ENCODE measurements at places on chromosomes 16 and 17.

DNA sequence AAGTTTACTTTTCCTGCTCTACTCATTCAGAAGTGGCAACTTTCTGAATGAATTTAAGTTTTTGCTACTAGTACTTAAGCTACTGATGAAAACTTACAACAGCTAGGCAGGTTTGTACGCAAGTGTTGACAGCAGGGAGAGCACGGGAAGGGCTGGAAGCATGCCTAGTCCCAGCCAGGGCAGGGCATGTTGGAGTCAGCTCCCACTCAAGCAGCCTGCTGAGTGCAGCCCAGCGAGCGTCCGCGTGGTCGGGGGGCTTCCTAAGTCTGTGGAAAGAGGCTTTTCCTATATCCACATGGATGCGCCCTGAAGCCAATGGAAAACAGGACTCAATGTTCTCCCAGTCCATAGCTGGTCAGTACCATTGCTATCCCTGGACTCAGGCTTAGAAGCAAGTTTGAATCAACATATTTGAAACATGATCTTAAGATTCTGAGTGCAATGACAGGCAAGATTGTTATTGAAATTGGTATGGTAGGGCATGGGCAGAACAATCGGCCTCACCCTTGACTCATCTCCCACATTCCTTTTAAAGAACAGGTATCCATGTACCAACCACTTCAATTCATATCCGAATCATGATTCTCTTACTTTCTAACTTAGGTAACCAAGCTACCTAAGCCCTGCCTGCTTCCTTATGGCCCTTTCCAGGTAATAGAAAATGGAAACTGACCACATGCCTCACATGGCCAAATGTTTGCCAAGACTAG, 22.5 kb downstream of the CYB5D2 start:
- no peak for DNase-seq

DNA sequence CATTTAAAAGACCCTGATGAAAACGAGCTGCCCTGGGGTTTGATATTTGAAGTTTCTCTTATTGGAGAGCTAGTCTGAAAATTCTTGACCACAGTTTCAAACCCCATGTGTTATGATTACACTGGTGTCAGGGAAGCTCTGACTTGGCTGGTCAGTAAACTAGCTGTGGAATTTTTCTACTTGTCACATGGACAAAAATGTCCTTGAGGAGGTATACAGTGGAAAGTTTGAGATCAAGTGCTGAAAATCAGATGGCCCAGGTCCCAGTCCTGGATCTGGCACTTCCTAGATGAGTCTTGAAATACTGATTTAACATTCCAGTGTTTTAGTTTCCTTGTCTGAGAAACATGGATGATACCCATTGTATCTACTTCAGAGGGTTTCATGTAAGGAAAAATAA, 30.7 kb upstream of the SOX9 start:
- no peak for DNase-seq

DNA sequence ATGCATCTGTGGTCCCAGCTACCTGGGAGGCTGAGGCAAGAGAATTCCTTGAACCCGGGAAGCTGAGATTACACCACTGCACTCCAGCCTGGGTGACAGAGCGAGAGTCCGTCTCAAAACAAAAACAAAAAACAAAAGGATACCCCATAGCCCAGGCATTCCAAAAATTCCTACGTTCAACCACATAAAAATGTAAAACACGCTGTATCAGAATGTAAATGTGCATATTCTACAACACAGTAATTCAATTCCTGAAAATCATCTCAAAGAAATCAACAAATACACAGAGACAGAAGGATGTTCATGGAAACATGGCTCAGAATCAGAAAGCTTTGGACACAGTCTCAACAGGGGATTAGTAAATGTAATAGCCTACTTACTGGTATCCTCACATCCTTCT, 33.0 kb downstream of the COG7 start:
- no peak for DNase-seq

GRCh38 chr16:9197957-9198661, 106.7 kb downstream of the HAPSTR1 start:
- DNase-seq, result no peak

DNA sequence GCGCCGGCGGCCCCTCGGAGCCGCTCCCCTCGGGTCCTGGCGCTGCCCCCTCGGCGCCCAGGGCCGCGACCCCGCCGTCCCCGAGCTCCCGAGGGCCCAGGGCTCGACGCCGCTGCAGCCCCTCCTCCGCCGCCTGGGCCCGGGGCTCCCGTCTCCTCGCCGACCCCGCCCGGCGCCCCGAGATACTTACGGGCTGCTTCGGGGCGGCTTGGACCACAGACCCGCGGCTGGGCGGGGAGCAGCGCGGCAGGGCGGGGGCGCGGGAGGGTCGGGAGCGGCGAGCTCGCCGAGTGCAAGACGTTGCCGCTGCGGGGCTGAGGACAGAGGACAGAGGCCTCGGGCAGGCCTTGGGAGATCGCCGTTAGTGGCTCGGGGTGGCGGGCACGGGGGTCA, 290 bp downstream of the TOB1 start:
- DNase-seq, result no peak

- no peak for DNase-seq
Observed at GRCh38 chr17:2214047-2214928, 89.3 kb downstream of the SMG6 start.

DNA sequence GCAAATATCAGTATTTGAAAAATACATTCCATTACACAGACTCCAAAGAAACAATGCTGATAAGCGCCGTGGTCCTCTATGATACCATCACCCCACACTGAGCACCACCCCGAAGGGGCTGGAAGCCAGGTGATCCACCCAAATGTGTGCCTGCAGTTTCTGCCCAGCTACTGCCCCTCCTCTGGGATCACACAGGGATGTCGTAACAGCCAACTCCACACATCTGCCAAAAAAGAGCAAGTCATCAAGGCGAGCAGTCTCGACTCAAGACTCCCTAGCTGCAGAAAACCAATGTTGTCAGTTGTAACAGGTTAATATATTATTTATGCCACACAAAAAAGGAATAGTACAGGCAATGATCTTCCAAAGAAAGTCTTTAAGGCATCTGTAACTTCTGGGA, 21.0 kb downstream of the CYB5D2 start:
- no peak for DNase-seq

DNA sequence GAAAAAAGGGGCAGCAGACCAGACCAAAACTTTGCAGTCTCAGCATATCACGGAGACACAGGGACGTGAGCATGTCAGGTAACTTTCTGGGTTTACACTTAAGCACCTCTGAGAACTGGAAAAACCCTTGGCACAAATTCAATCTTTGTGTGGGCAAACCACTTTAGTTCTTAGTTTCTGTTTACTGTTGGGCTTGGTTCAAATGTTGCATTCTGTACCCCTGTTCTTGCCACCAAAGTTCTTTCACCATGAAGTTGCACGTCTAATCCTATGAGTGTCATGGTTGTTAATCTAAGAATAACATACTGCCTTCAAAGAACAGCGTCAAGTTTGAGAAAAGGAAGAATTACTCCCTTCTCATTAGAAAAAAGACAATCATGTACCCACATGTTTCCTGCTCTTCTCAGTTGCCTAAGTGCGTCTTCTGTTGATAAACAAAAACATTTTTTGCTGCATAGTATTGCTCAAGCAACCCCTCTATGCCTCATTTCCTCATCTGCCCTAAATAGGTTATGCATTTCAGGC, 11.6 kb downstream of the KRT33A start:
- DNase-seq, result no peak

DNA sequence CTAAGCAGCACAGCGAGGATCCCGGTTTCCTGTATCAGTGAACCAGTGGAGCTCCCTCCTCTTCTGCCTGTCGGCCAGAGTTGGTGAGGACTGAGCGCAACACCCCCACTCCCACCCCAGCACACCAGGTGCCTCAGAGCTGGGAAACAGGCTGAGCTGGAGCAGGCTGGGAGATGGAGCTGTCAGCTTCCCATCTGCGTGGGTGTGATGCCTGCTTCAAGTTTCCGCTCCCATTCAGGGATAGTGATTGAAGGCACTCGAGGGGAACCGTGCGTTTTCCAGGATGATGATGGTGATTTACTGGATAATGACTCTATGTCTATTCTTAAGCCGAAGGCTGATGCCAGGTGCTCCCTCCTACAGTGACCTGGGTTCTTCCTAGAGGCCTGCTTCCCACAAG, 144.5 kb downstream of the TMEM132E start:
- DNase-seq, result no peak

- DNase-seq, result no peak
Observed at GRCh38 chr16:30805370-30806169, 18.6 kb upstream of the ZNF629 start.

DNA sequence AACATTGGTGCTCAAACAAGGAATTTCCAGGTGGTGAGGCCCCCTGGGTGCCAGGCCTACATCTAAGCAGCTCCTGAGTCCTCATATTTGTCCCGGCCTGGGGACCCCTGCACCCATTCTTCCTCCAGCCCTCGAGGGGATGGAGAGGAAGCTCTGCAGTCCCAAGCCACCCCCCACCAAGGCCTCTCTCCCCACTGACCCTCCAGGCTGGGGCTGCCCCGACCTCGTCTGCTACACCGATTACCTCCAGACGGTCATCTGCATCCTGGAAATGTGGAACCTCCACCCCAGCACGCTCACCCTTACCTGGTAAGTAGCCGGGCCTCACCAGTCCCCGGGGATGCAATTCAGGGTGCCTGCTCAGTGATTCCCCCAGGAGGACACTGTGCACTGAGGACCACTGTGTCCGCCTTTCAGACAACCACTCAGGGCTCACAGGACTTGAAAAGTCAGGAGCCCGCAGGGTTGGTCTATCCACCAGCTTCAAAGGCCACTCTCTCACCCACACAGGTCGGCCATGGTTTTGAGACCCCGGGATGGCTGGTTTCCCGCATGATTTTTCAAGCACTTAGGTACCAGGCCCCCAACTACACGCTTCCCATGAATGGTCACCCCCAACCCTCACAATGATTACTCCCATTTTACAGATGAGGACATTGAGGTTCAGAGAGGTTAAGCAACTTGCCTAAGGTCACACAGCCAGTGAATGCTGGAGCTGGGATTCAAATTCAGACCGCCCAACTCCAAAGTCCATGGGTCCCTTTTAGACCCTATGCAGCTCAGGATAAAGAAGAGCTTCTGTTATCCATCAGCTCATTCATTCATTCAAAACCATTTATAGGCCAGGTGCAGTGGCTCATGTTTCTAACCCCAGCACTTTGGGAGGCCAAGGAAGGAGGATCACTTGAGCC, 32.4 kb downstream of the IL21R start:
- no peak for DNase-seq

- DNase-seq, result no peak
Observed at GRCh38 chr17:74218436-74218835, 5.1 kb downstream of the TTYH2 start.

DNA sequence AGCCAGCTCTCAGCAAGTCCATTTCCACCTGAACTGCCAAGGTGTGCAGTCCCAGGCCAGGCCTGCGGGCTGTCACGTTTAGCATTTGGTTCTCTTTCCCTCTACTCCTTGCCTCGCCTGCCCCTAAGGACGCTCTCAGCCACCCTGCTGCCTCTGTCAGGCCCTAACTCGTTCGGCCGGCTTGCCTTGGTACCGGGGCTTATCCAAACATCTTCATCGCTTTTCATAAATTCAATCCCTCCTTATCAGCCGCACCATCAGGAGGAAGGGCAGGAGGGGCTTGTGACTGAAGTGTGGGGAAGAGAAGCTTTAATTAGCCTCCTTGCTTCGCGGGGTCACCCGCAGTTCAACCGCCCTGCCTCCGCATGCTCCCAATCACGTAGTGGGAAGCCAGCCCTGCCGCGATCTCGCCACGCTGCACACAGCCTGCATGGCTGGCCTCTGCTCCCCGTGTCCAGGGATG, 231.1 kb downstream of the SOX9 start:
- DNase-seq, result no peak

GRCh38 chr16:88527186-88527936, 42.8 kb upstream of the ZC3H18 start:
- DNase-seq, result no peak

DNA sequence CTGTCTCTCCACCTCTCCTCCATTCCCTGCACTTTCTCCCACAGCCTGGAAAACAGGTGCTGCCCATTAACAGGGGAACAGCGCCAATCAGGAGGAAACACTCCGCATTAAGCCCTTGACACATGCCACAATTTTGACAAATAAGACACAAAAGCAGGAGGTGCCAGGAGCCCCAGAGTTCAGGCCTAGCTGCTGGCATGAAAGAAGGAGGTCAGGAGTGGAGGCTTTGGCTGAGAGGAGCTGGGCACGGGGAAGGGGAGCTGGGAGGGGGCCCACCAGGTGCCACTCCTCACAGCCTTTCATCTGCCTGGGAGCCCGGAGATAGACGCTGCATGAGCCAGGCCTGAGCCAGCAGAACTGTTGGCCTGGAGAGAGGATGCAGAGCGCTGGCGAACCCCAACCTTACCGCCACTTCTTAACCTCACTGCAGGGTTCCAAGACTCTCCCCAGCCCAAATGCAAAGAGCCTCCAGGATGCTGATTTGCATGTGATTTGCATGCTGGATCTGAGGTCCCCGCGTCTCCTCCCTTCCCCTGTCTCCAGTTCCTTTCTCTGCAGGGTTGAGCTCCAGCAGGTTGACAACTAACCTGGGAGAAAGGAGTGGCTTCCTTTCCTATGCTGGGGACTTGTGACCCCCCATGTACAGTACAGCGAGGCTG, 139.8 kb upstream of the SDK2 start:
- no peak for DNase-seq

DNA sequence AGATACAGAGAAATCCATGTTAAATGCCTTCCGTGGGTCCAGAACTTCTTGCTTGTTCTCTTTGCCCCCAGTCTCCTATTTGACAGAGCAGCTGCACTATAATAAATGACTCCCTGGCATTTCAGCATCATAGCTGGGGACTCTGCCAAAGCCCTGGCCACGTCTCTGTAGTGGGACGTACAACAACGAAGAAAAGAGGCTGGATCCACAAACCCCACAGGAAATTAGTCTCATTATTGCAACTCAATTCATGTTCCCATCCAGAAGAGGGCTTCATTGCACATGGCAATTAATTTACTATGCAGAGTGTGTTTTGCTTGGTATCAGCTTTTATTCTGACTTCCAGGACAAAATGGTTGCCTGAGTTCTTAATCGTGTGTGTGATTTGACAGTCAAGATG, 121.3 kb downstream of the CDH13 start:
- DNase-seq, result no peak

DNA sequence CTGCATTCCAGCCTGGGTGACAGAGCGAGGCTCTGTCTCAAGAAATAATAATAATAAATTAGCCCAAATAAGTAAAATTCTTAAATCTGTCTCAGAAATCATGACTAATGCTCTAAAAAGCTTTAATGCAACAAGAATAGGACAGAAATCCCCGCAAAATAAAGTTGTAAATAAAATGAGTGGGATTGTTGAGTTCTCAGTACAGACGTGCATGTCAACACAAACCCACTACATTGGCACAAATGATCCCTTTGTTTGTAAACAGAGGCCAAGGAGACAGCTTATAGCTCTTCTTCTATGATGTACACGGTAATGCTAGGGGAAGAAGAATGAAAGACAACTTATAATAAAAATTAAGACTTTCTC, 6.0 kb downstream of the STAT5B start:
- DNase-seq, result no peak

DNA sequence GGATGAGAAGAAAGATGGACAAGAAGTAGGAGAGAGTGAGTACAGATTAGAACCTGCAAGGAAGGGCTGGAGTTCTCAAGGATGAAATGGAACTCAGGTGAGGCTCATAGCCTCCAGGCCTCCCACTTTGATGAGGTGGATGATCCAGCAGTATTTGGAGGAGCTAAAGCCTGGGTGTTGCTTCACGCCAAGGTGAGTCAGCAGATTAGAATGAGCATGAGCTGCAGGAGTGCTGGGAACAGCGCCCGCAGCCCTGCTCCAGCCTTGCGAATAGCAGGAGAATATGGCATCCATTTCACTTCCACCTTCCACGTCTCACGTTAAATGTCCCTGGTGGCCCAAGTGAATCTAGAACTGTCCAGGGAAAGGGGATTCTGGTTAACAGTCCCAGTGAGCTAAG, 94.4 kb upstream of the CPHXL start:
- DNase-seq, result no peak

- no peak for DNase-seq
Observed at GRCh38 chr17:19454074-19454473, 43.0 kb downstream of the RNF112 start.

All from cortex of kidney (tissue), 1 donor.